Pons (tissue), 1 donor: ENCODE measurements at places on chromosomes 1 and 21.
A peak's percentile ranks its signal among the peaks of the same experiment; 100 is the strongest.

DNA sequence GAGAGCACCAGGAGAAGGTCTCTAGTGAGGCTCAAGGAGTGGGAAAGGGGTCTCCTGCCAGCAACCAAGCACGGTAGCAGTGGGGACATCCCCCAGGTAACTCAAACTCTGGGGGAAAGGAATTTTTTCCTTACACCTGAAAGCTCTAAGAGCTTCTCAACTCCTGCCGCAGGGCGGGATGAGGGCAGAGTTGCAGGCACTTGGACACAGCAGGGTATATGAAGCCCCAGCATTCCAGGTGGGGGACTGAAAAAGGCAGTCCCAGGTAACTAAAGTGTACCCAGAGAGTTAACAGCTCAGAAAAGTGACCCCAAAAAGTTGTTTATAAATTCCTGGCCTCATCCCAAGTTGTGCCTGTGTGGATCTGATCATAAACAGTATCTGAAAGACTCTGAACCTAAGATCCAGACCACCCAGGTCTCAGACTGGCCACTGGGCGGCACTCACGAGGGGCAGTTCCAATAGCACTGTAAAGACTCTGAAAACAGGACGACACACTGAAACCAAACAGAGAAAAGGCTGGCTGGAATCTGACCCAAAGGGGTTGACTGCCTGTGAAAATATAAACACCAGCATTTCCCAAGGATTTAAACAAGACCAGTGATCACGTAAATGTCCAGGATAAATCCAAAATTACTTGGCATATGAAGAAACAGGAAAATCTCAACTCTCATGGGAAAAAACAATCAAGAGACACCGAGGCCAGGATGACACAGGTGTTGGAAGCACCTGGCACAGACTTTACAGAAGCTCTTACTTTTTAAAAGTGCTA lies 47.5 kb downstream of the HSF2BP start:
- DNase-seq = peak; percentile 30

GRCh38 chr1:235721982-235722381 lies 72.4 kb upstream of the GNG4 start:
- DNase-seq = no peak

- no peak for DNase-seq
Observed at GRCh38 chr21:27112186-27112585, 145.3 kb upstream of the ADAMTS5 start.

DNA sequence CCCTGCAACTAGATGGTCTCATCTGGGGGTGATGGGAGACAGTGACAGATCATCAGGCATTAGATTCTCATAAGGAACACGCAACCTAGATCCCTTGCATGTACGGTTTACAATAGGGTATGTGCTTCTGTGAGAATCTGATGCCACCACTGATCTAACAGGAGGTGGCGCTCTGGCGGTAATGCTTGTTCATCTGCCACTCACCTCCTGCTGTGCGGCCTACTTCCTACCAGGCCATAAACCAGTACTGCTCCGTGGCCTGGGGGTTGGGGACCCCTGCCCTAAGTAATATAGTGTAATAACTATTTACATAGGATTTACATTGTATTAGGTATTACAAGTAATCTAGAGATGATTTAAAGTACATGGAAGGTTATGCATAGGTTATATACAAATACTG lies 134.9 kb downstream of the CLEC20A start:
- DNase-seq = no peak

DNA sequence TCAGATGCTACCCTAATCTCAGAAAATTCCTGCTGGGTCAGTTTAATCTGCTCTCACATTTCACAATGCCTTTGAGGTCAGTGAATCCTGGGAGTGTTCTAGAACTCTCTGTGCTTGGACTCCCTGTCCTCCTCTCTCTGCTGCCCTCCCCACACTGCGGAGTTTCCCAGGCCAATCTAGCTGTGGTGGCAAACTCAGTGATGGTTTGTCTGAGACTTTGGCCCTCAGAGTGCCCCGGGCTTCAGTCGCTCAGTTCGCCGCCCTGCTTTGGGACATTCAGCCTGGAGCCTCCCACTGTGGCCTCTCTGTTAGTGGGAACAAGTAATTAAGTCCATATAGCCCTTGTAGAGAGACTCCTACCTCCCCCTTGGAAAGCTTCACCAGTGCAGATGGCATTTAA lies 7.1 kb downstream of the C1orf226 start:
- no peak for DNase-seq

GRCh38 chr1:182215764-182216163 lies 154.3 kb upstream of the ZNF648 start:
- DNase-seq = no peak

DNA sequence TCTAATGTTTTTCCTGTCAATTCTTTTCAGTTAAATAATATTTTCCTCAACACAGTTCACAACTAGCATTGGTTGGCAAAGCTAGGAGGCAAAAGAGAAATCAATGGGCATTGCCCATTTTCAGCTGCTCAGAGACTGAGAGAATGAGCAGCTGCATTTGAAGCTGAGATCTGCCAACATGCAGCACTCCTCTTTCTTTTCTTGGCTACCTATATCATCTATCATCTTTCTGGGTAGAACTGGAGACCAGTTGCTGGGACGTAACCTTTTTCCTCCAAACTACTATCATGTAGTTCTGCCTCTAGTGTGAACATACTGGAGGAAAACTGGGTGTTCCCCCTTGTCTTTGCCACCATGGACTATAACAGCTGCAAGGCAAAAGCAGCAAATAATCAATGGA lies 22.9 kb downstream of the CHODL start:
- no peak for DNase-seq

- peak; percentile 57 for DNase-seq
Observed at GRCh38 chr21:44927587-44928461, 7.1 kb upstream of the ITGB2 start.

- no peak for DNase-seq
Observed at GRCh38 chr1:36256558-36257374, 32.5 kb downstream of the THRAP3 start.

- DNase-seq = no peak
Observed at GRCh38 chr1:237211031-237211430, 169.0 kb downstream of the RYR2 start.

- no peak for DNase-seq
Observed at GRCh38 chr1:239744851-239745250, 346.8 kb upstream of the FMN2 start.

- no peak for DNase-seq
Observed at GRCh38 chr1:167791281-167792187, 69.8 kb downstream of the MPZL1 start.

DNA sequence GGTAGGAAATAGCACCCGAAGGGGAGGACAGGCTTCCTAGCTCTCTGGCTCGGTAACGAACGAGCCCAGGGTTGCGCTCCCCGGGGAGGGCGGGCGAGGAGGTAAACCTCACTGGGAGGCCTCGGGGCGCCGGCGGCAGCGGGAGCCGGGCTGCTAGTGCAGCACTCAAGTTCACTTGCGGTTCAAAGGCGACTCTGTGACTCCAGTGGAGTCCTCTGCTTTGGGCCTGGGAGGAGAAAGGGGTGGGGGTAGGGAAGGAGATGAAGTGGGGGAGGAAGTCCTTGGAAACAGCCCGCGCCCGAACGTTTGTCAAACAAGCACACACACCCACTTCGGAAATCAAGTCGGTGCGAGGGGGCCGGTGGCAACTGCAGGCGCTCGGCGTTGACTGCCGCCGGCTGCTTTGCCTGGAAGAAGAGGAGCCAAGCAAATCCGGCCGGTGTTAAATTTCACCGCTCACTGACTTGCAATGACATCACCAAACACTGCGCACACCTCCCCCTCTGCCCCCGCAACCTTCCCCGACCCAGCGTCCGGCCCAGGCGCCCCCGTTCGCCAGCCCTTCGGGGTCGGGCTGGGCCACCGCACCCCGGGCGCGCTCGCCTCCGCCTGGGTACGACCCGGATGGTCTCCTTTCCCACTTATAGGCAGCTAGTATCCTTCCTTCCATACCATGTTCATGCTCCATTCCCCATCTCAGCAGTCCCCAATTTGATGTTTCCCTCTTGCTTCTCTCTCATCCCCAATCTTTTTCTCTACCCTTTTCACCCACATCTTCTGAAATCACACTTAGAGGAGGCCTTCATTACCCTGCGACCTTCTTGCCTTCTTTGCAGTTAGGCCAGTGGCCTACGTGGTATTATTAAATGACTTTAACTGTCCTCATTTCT lies at the start of gene COL24A1:
COL24A1 (minus strand) TSS at position 207 of the 890 bp plus-strand sequence. CDS start 376 bp downstream, outside the sequence.
- DNase-seq = no peak

- DNase-seq = peak; percentile 30
Observed at GRCh38 chr1:147892216-147892615, 10.4 kb upstream of the GJA8 start.

GRCh38 chr1:244917073-244917670 lies 52.8 kb upstream of the HNRNPU start:
- peak; percentile 11 for DNase-seq

DNA sequence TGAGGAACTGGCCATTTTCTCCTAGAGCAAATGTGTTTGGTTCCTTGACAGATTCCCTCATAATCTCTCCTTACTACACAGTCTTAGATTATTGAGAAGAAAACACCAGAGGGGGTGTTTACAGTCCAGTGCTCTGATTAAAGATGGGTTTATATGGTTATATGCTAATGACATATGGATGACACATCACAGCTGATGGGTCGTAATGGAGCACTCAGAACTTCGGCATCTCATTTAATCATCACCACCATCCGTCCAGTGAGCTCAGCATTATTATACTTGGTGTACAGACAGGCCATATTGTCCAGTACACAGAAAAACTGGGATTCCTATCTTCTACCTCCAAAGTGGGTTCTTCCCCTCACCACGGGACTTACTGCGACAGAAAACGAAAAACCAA lies 22.3 kb upstream of the NR5A2 start:
- DNase-seq = no peak

GRCh38 chr1:99269321-99269720 lies 5.0 kb downstream of the PLPPR4 start:
- no peak for DNase-seq

- DNase-seq = no peak
Observed at GRCh38 chr1:44682883-44683265, 8.4 kb downstream of the ARMH1 start.

GRCh38 chr1:156480411-156481192 lies 20.0 kb downstream of the MEF2D start:
- DNase-seq = no peak

DNA sequence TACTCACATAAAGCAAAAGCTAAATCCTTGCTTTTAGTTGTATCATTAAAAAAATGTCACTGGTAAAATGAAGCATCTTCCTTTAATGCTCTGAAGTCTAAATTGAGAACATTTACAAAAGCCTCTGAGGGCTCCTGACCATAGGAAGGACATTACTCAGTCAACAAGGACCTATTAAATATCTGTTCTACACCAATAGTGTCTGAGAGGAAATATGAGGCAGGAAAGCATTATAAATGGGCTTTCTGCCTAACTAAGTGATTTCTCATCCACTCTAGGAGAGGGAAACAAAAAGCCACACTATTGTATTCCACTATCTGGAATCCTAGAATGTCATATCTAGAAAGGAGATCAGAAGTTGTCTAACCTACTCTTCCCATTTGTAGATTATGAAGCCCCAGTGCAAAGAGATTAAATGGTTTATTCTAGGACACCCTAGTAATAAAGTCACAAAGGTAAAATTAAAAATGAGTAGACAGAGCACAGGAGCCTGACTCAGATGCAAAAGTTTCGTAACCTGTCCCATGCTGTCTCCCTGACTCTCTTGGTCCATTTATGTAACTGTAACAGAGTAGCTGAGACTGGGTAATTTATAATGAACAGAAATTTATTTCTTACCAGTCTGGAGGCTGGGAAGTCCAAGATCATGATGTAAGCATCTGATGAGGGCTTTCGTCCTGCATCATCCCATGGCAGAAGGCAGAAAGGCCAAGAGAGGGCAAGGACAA lies 17.6 kb downstream of the RGS1 start:
- no peak for DNase-seq

GRCh38 chr1:204624631-204625216 lies 60.8 kb downstream of the LRRN2 start:
- no peak for DNase-seq

- no peak for DNase-seq
Observed at GRCh38 chr1:81590171-81590570, 210.6 kb upstream of the ADGRL2 start.

GRCh38 chr1:25217598-25218232 lies 14.6 kb downstream of the SYF2 start:
- DNase-seq = no peak

DNA sequence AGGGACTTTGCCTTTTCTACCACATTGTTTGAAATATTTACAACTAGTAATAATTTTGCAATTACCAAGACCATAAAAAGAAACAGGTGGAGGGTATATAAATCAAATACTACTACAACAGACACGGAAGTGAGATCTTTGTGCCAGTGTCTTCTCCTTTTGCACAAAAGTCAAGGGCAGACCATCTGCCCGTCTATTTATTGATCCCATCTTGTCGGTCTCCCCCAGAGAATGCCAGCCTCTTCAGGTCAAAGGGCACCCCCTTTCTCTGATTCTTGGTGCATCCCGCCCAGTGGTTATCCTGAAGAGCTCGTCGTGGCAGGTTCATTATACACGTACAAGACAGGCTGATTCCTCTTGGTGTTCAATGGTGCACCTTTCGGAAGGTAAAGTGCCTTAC lies 4.8 kb upstream of the PDE9A start:
- DNase-seq = no peak

- no peak for DNase-seq
Observed at GRCh38 chr1:53343831-53344668, 16.2 kb upstream of the LRP8 start.

GRCh38 chr21:35818597-35818996 lies 241.7 kb downstream of the SETD4 start:
- no peak for DNase-seq

- no peak for DNase-seq
Observed at GRCh38 chr1:83596331-83596730, 402.6 kb downstream of the TTLL7 start.

DNA sequence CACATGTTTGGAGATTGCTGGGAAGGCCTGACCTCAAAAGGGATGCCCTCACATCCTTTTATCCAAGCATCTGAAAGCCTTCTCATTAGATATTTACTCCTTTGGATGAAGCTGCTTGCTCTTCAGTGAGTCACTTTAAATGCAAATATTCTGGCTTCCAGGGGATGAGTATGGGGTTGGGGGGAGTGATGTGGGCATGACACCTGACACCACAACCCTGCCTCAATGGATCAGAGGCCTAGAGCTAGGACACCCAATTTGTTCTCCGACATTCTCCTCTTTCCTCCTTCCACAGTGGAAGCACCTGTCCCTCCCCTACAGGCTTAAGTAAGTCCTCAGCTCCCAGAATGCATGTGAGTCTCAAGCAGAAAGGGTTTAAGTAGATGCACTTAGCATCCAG lies 238.3 kb downstream of the OMA1 start:
- DNase-seq = no peak
